ENCODE measurements at places on chromosomes 1 and 21.

DNA sequence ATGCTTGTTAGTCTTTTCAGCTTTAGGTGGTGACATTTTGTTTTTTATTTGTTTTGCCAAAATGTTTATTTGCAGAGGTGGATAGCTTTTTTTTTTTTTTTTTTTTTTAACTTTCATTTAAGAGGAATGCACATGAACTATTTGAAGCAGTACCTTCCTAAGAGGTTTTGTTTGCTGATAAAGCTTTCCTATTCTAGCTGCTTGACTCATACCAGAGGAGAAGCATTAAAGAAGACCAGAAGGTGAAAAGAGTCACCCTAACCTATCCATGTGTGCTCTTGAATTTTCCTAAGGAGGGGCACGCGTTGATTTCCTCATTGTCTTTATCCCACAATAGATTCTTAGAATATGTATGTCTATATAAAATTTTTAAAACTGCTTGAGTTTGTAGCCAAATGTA, 57.7 kb downstream of the PRDM2 start:
- DNase-seq, result no peak

GRCh38 chr1:221962385-221962784, 220.5 kb upstream of the DUSP10 start:
- DNase-seq, result no peak

DNA sequence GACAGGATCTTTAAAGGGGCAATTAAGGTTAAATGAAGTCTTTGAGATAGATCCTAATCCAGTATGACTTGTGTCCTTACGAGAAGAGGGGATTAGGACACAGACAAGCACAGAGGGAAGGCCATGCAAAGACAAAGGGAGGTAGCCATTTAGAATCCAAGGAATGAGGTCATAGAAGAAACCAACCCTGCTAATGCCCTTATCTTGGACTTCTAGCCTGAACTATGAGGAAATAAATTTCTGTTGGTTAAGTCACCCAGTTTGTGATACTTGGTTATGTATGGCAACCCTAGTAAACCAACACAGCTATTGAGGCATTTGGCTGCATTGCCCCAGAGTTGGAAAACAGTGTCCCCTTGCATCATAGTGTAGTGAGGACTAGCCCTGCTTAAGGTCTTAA, 121.3 kb downstream of the MAST2 start:
- DNase-seq, result no peak

DNA sequence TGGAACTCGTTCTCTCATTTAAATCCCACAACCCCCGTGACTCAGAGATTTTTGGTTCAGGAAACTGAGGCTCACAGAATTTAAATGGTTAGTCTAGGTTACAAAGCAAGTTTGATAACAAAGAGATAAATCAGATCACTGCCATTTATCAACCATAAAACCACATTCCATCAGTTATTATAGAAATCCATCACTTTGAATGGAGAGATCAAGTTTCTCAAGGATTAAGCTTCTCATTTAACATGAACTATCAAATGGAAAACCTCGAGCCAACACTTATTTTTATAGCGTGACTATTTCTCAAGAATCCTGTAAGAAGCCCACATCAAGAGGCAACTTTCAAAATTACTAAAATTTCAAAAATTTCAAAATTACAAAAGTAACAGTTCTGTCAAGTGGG, 11.9 kb downstream of the WLS start:
- no peak for DNase-seq

GRCh38 chr1:200905411-200906052, 10.8 kb downstream of the INAVA start:
- DNase-seq, result peak; percentile 80

DNA sequence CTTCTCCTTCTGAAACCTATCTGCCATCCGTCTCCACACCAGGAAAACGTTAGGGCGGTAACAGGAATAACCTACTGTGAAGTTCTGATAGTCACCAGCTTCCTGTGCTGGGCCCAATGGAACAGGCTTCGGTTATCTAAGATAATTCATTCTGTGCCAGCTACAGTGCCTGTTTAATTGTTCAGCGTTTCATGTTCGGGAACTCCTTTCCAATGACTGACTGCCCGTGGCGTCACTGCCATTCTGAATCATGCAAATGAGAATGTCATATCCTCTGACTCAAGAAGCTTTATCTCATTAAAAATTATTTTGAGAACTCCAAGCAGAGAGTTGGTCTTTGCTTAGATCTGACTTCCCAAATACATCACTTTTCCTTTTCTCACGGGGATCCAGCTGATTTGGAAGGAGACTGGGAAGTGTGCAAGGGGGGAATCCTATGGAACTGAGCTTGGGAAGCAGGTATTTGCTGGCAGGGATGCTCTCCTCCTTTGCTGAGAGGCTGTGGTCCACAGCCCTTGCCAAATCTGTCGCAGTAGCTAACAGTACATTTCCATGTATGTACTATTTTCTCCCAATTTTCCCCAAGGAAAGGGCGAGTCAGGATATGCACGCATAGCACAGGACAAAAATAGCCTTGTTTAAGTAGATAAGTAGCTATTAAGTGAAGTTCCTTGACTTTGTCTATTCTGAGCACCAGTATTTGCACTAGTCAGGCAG, 358.7 kb downstream of the LTN1 start:
- DNase-seq, result no peak

GRCh38 chr1:7223334-7224080, 438.3 kb downstream of the CAMTA1 start:
- DNase-seq, result no peak

DNA sequence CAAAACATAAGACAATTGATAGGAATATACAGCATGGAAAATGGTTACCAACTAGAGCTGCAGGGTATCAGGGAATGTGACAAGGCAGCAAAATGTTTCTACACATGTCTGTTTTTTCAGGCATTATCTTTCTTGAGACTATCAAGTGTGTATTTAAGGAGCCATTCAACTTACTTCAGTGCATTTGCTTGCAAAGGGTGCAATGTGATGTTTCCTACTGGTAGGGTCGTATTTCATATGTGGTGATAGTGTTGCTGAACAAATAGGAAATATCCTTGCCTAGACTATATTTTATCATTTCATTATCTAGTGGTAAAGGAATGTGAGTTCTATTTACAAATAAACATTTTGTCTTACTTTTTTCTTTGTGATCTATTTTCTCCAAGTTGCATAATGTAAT, 42.4 kb downstream of the PTPRC start:
- DNase-seq, result no peak

DNA sequence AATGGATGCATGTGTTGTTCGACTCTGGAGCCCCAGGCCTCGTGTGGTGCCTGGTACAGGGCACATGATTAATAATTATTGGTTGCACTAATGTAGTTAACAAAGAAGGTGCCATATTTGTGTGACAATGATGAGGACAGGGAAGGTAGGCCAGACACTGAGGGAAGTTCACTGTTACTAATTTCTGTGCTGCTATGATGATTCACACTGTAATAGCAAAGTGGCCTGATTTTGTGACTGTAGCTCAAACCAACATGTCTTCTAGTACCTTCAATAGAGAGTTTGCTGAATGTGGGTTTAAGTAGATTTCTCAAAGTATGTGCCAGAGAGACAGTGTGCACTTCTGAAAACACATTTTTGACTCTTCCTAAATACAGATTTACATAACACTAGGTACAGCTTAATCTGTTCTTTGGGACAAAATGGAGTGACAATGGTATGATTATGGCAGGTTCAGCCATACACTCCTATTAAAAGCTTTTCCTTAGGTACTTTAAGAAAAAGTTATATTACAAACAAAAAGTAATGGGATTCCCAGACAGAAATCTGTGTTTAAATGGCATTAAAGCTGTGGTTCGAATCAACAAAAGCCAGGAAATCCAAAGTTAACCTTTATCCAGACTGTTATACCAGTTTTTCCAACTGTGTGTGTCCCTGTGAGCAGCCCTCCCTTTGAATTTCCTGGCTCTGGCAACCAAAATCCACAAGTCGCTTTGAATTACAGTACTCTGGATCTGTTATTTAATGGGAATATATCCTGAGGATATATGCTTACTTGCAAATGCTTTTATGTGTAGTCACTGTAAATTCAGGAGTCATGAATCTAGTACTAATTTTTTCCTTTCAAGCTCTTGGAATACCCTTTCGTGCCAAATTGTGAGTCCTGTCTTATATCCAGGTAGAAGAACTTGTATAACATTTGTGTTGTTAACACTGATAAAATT, 277.1 kb upstream of the SGIP1 start:
- DNase-seq, result no peak

GRCh38 chr1:64584479-64584878, 114.5 kb downstream of the CACHD1 start:
- no peak for DNase-seq

GRCh38 chr1:45009956-45010854, 919 bp downstream of the HECTD3 start:
- no peak for DNase-seq

- no peak for DNase-seq
Observed at GRCh38 chr1:3194760-3195479, 125.9 kb downstream of the PRDM16 start.

GRCh38 chr1:78831731-78832360, 174.7 kb downstream of the ADGRL4 start:
- no peak for DNase-seq

DNA sequence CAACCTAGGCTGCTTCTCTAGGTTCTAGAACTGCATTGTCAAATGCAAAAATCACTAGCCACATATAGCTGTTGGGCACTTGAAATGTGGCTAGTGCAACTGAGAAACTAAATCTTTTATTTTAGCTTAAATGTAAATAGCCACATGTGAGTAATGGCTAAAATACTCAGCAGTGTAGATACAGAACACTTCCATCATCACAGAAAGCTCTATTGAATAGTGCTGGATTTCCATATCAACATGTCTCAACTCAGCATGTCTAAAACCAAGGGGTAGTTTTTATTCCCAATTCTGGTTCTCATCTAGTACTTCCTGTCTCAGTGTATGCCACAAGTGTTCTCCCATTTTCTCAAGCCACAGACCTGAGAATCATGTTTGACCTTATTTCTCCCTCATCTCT, 7.5 kb upstream of the TP53BP2 start:
- DNase-seq, result no peak

DNA sequence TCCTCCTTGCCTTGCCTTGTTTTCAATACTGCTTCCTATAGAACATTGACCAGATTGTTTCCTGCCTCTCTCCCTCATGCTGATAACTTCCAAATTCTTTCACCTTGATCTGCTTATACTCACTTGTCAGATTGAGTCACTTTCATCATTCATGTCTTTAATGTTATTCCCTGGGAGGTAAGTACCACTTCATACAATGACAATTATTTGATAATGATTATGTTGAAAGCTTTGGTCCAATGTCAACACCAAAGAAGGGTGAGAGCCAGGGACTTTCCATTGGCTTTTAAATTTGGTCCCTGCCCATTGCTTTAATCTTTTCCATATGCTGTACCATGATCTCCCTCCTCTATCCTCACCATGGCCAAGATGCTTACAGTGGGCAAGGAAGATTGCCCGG, 137.4 kb downstream of the SYT2 start:
- no peak for DNase-seq

DNA sequence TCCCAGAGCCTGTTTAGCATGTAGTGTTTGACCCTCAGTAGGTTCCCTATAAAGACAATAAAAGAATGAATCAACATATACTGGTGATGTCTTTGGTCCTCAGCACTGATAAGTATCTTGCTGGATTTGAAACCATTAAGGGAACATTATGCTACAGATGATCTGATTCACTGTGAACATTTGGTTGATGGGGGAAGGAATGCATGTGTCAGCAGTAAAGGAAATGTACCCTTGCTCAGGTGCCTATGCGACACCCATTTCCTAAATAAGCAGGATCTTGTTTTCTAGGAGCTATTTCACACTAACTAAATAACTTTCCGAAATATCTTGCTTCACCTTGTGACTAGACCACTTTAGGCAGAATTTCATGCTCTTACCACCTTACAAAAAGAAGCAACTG, 13.0 kb downstream of the TEX38 start:
- DNase-seq, result no peak

GRCh38 chr1:156740237-156740740, 599 bp downstream of the MRPL24 start:
- no peak for DNase-seq

GRCh38 chr21:25503981-25504380, 103.3 kb downstream of the MRPL39 start:
- no peak for DNase-seq

GRCh38 chr1:197737916-197738315, 37.4 kb downstream of the DENND1B start:
- DNase-seq, result no peak

DNA sequence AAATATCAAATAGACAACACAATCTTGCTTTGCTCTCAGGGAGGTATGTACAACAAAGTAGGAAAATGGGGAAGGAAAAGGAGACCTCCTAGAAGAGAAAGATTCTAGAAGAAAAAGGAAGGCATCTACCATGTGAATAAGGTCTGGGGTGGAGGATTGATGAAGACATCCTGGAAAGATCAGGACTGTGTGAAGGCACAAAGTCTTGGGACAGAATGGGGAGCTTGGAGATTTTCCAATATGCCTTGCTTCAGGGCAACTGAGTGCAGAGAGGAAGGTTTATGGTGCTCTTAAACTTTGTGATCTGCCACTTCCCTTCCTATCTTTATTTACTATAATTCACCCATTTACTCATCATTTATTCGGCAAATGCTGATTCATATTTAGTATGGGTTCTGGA, 352.0 kb downstream of the PLPP3 start:
- DNase-seq, result no peak

DNA sequence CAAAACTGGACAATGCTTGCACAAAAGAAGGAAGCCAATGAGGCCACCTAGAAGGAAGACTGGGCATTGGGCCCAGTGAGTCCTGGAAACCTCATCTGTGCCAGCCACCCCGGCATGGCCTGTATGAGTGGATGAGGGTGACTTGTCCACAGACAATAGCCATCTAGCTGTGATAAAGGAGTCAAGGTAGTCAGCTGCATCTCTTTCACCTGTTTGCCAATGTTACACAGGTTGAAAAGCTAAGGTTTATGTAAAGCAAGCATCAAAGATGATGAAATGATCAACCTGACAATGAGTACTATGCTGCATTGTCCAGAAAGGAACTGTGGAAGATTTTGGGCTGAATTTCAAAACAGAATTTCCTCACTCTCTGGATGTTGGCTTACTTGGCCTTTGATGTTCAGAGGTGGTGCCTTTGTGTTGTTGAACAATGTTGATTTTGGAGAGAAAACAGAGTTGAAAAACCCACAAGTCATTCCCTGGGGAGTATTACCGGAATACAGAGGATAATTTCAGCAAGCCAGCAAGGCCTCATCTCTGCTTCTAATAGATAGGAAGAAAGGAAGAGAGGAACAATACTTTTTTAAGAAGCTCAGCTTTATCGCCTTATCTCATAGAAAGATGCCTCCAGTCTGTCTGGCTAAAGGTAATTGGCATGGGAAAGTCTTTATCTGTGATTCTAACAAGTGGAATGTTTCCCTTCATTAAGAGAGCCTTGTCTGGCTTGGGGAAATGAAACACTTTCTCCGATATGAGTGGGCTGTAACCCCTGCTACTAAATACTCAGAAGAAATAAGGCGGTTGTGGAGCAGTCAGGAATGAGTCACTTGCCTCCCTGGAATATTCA, 11.4 kb upstream of the SELE start:
- DNase-seq, result no peak

DNA sequence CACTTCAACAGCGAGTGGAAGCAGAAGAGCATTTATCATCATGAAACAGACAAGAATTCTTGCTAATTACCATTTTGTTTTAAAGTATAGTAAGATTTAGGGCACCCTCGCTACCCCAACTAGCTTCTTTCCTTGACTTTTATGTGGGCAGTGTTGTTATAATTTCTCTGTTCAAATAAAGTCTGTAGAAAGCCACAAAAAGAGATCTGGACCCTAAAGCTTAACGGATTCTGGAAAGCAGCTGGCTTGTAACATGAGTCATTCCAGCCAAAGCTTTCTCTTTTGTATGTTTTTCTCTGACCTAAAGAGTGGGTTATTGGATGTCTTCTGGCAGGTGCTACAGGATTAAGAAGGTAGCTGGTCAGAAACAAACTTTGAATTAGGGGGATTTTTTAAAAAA, 37.4 kb downstream of the RUNX1 start:
- DNase-seq, result no peak

- peak; percentile 9 for DNase-seq
Observed at GRCh38 chr1:225554216-225554812, 98.6 kb downstream of the ENAH start.

Data from activated CD4-positive, alpha-beta T cell treated with anti-CD3 and anti-CD28 coated beads, Interleukin-2, Interleukin-4, amounts not matched to agents 100 ng/mL and 50 ng/mL, durations not matched to agents 16 hours and 8 hours (primary cell).